Osteocyte (in vitro differentiated cells): ENCODE measurements at places on chromosomes 3 and 15. TPM values are rescaled to one million over a fixed set of nuclear protein-coding genes. Genes with fewer than 3 reads are reported as not detected.

DNA sequence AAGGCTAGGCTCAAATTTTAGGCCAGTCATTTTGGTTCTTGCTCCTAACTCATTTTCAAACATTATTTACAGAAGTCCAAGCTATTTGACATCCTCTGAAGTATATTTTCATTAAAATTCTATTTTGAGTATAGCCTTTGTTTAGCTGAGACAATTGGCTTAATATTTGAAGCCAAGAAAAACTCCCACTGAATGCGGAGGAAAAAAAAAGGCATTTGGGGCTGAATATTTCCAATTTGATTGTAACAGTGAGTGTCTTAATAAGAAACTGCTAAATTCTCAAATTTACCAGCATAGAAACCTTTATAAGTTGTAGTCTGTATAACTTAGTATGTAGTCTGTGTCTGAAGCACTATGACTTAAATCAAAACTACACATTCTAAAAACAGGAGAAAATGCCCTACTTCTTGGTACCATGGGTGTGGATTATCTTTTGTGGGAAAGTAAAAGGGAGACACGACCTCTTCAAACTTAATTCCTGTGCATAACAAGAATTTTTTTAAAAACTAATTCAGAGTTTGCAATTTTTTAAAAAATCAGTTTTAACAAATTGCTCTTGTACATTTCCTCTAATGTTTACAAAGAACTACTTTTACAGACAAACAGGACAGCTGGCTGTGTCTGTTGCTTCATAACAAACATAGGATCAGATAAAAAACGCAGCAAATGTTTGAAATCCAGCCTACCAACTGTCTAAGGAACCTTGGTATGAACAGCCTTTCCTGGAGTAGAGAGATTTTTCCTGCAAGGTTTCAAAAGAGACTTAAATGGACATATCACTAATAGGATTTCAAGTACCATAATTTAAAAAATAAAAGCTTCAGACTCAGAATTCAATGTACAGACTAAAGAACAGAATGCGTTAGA, 52.7 kb upstream of the LMOD3 start:
- H3K27me3 ChIP-seq = no peaks in the 10 kb centered on the region
- H3K4me3 ChIP-seq = no peak overlapping the region
- H3K4me1 ChIP-seq = peaks cover 6% of the 10 kb centered on the region
- no peaks in the 10 kb centered on the region for H3K36me3 ChIP-seq

DNA sequence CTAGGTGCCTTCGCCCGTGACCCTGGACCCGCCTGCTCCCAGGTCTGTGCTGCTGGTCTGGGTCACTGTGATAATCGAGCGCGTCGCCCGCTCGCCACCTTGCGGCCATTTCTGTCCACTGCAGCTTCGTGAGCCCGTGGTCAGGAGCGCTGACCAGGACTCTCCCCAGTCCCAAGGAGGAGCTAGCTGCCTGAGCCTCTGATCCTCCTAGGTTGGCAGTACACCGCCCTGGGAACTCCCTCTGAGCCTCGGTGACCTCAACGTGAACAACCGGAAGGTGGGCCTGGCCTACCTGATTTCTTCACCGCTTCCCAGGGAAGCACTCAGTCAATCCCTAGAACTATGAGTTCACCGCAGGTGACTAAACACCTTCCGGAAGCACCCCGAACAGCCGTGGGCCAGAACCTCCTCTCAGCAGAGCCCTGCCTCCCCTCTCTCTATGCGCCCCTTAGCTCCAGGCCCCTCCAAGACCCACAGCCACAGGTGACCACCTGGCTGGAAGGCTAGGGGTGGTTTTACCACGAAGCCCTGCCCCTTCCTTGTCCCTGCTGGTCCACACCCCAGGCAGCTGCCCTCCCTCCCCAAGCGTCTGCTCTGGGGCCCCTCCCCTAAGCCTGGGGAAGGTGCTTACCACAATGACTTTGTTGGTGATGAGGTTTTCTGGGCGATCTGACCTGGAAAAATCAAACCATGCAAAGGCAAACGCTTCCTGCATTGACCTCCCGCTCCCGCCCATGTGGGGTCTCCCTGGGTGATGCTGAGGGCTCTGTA, 9.7 kb downstream of the PLA2G4D start:
- DNase-seq = no peak
- peaks cover 7% of the 10 kb centered on the region for H3K4me1 ChIP-seq
- no peak overlapping the region for H3K27ac ChIP-seq
- no peaks in the 10 kb centered on the region for H3K36me3 ChIP-seq
- no peak overlapping the region for H3K4me3 ChIP-seq
- H3K27me3 ChIP-seq = peaks cover 42% of the 10 kb centered on the region

DNA sequence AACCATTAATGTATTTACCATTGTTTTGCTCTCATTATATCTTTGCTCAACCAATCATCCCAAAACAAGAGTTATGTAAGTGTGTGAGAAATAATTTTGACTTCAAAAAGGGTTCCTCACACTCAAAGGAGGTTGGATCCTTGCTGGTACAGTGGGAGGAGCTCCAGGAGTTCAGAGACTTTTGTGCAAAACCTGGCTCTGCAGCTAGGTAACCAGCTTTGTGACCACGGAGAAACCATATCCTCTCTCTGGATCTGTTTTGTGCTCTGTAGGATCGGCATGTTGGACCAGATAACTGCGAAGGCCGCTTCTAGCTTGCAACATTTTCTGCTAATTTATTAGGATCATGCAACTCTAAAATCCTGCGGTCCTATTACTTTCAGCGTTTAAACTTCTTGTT, 128.6 kb upstream of the LIPC start:
- no peak overlapping the region for H3K4me3 ChIP-seq
- peaks cover 15% of the 10 kb centered on the region for H3K27me3 ChIP-seq
- H3K36me3 ChIP-seq = peaks cover 4% of the 10 kb centered on the region
- no peak overlapping the region for H3K27ac ChIP-seq
- peaks cover 6% of the 10 kb centered on the region for H3K4me1 ChIP-seq

DNA sequence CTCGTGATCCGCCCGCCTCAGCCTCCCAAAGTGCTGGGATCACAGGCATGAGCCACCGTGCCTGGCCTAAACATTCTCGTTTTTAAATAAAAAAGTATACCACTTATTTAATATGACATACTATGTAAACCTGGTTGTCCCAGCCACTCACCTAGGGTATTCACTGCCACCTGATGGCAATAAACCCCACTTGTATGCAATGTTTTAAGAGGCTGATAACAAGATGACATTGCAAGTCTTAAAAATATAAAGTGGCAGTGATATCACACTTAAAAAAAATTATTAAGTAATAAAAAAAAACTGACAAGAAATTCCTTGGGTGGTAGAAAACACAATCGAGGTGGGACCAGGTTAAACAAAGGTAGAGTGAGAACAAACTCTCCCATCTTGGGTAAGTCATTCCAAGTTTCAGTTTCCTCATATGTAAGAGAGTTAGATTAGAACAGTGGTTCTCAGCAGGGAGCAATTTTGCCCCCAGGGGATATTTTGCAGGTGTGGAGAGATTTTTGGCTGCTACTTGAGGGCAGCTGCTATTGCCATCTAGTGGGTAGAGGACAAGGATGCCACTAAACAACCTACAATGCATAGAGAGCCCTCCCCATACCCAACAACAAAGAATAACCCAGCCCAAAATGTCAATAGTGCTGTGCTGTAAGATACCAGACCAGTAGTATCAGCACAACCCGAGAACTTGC, 14.5 kb downstream of the ARF4 start:
- no peaks in the 10 kb centered on the region for H3K27me3 ChIP-seq
- no peak for DNase-seq
- H3K4me1 ChIP-seq = peaks cover 26% of the 10 kb centered on the region
- H3K36me3 ChIP-seq = peaks cover 30% of the 10 kb centered on the region
- no peak overlapping the region for H3K4me3 ChIP-seq

- no peaks in the 10 kb centered on the region for H3K36me3 ChIP-seq
- H3K27me3 ChIP-seq = peaks cover 19% of the 10 kb centered on the region
- H3K27ac ChIP-seq = no peak overlapping the region
These were observed 78.0 kb upstream of the ST8SIA2 start for GRCh38 chr15:92315595-92316211.

GRCh38 chr15:82999426-82999825, 12.0 kb downstream of the C15orf40 start:
- peak; percentile 23 for DNase-seq
- no peaks in the 10 kb centered on the region for H3K27me3 ChIP-seq
- peaks cover 6% of the 10 kb centered on the region for H3K4me1 ChIP-seq

- no peak for DNase-seq
- no peak overlapping the region for H3K4me3 ChIP-seq
- peaks cover 3% of the 10 kb centered on the region for H3K4me1 ChIP-seq
- no peak overlapping the region for H3K27ac ChIP-seq
These were observed 161.8 kb upstream of the IQSEC1 start for GRCh38 chr3:13235079-13235478.

GRCh38 chr3:188058569-188059184, 95.3 kb upstream of the LPP start:
- no peak overlapping the region for H3K4me3 ChIP-seq
- H3K4me1 ChIP-seq = peaks cover 22% of the 10 kb centered on the region
- no peaks in the 10 kb centered on the region for H3K36me3 ChIP-seq

- DNase-seq = no peak
- no peak overlapping the region for H3K4me3 ChIP-seq
- no peaks in the 10 kb centered on the region for H3K27me3 ChIP-seq
- H3K4me1 ChIP-seq = peaks cover 69% of the 10 kb centered on the region
These were observed 54.8 kb downstream of the SMAD3 start for GRCh38 chr15:67120009-67120838.

GRCh38 chr3:2023959-2024358, 74.7 kb upstream of the CNTN4 start:
- peaks cover 3% of the 10 kb centered on the region for H3K27me3 ChIP-seq
- H3K27ac ChIP-seq = no peak overlapping the region
- DNase-seq = no peak
- no peak overlapping the region for H3K4me3 ChIP-seq
- H3K36me3 ChIP-seq = no peaks in the 10 kb centered on the region
- H3K4me1 ChIP-seq = no peaks in the 10 kb centered on the region

GRCh38 chr3:187082758-187083375, 56.4 kb downstream of the RPL39L start:
- H3K4me1 ChIP-seq = peaks cover 23% of the 10 kb centered on the region
- H3K36me3 ChIP-seq = peaks cover 16% of the 10 kb centered on the region
- no peak overlapping the region for H3K27ac ChIP-seq
- H3K4me3 ChIP-seq = no peak overlapping the region
- peak; percentile 42 for DNase-seq
- H3K27me3 ChIP-seq = no peaks in the 10 kb centered on the region

- no peak for DNase-seq
- peaks cover 7% of the 10 kb centered on the region for H3K36me3 ChIP-seq
- peak overlapping the region; percentile 49 for H3K4me3 ChIP-seq
- H3K4me1 ChIP-seq = peaks cover 60% of the 10 kb centered on the region
These were observed 21.9 kb downstream of the MAPKBP1 start for GRCh38 chr15:41795996-41796856.

- H3K4me1 ChIP-seq = no peaks in the 10 kb centered on the region
- DNase-seq = no peak
- H3K4me3 ChIP-seq = no peak overlapping the region
These were observed 47.1 kb downstream of the POC1A start for GRCh38 chr3:52106951-52107611.

DNA sequence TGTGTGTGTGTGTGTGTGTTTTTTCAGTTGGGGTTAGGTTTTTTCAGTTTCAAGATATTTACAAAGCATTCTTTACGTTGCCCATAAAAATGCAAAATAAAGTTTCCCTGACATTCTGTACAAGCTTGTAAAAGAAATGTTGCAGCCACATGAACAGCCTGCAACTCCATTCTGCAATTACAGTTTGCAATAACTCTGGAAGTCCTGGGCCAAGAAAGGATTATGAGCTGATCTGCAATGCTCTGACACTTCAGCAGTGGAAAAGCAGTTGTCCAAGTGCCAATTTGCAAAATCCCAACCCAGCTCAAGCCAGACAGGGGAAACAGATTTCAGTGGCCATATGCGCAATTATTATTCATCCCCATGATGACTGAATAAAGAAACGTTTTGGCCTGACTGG, 322.1 kb downstream of the MEX3B start:
- no peak overlapping the region for H3K4me3 ChIP-seq
- no peak overlapping the region for H3K27ac ChIP-seq
- H3K4me1 ChIP-seq = peaks cover 7% of the 10 kb centered on the region
- no peak for DNase-seq
- H3K36me3 ChIP-seq = peaks cover 3% of the 10 kb centered on the region

GRCh38 chr3:34073111-34073510, 274.7 kb downstream of the PDCD6IP start:
- H3K27ac ChIP-seq = no peak overlapping the region
- no peaks in the 10 kb centered on the region for H3K27me3 ChIP-seq
- H3K36me3 ChIP-seq = no peaks in the 10 kb centered on the region
- H3K4me1 ChIP-seq = peaks cover 15% of the 10 kb centered on the region

- H3K4me1 ChIP-seq = peaks cover 52% of the 10 kb centered on the region
- no peaks in the 10 kb centered on the region for H3K36me3 ChIP-seq
- no peak for DNase-seq
- H3K4me3 ChIP-seq = peak overlapping the region; percentile 87
- H3K27ac ChIP-seq = peak overlapping the region; percentile 93
These were observed 1.1 kb upstream of the RNU6-1 start for GRCh38 chr15:67840749-67841512.

DNA sequence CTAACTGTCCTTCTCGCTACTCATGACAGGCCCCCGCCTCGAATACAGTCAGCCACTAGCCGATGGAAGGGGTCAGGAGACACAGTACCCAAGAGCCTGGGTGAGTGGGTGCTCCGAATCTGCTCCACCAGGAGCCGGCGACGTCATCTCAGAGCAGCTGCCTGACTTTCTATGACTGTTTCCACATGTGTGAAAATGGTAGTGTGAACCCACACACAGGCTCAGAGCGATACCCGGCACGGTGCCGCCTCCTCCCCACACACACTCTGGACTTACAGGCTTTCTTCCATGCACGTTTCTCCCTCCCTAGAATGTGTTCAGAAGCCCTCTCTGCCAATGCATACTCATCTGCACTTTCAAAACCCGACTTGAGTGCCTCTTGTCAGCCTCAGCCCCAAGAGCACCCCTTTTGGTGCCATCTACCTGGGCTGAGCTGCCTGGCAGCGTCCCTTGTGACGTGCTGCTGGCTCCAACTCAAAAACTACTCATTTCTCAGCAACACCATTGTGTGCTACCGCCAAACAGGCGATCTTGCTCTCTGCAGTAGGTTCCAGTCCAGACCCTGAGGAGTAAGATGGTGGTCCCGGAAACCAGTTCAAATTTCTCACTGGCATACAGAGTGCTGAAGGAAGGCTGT, 29.7 kb downstream of the VGLL4 start:
- H3K4me3 ChIP-seq = no peak overlapping the region
- peaks cover 21% of the 10 kb centered on the region for H3K36me3 ChIP-seq
- DNase-seq = no peak

GRCh38 chr3:38404286-38404685, 49.4 kb upstream of the ACVR2B start:
- no peak overlapping the region for H3K4me3 ChIP-seq
- no peak overlapping the region for H3K27ac ChIP-seq
- DNase-seq = no peak
- H3K4me1 ChIP-seq = peaks cover 3% of the 10 kb centered on the region
- H3K36me3 ChIP-seq = peaks cover 19% of the 10 kb centered on the region

GRCh38 chr15:82020625-82021394, 25.0 kb downstream of the MEX3B start:
- H3K27me3 ChIP-seq = peaks cover 6% of the 10 kb centered on the region
- no peak overlapping the region for H3K4me3 ChIP-seq
- H3K27ac ChIP-seq = no peak overlapping the region
- H3K36me3 ChIP-seq = no peaks in the 10 kb centered on the region

Gene KLF15
- total RNA-seq = 5.7 and 7.2 TPM in 2 replicates

Gene PARP15
- 0.08 TPM in 1 of 2 replicates, not detected in the other for total RNA-seq

Gene RPP25
- total RNA-seq = 19.8 and 20.1 TPM in 2 replicates

Gene STRC
- total RNA-seq = 0.30 and 0.34 TPM in 2 replicates

Gene HGD
- 0.27 and 0.44 TPM in 2 replicates for total RNA-seq
